Mucosa of gallbladder (tissue), 1 donor: ENCODE measurements at places on chromosomes 11 and 22. TPM values are rescaled to one million over a fixed set of nuclear protein-coding genes. Genes with fewer than 3 reads are reported as not detected.

GDPD4 gene
- total RNA-seq, result not detected

FAU gene
- 835 TPM for total RNA-seq

OR5P2 gene
- total RNA-seq, result not detected

NECTIN1 gene
- total RNA-seq, result 13.2 TPM

DNA sequence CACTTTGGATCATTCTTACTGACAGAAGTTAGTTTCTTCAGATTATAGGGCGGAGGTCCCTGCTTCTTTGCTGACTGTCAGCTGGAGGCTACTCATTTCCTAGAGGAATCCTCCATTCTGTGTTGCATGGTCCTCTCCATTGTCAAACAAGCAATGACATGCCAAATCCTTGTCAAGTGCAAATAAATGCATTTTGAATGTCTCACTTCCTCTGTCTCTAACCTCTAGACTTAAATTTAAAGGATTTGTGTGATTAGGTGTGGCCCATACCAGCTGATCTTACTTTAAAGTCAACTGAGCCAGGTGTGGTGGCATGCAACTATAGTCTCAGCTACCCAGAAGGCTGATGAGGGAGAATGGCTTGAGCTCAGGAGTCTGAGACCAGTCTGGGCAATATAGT is 458.4 kb upstream of the CCDC179 start:
- DNase-seq, result no peak

DNA sequence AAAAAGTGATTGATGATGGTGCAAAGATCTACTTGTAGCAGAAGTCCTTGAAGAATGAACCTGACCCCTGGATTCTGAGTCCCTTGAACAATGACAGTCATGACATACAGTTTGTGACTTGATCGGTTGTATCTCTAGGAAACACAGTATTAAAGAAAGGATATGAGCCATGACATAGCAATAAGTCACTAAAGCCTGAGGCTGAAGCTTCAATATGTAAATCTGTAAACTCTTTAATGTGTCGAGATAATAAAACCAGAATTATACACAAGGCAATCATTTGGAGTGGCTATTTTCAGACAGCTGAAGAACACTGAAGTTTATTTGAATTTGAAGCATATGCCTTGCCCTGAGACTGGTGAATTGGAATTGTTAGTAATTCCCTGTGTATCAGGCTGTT is 911.5 kb upstream of the RAG2 start:
- no peak for DNase-seq

- DNase-seq, result peak; percentile 15
Observed at GRCh38 chr22:34111210-34111824, 191.0 kb upstream of the LARGE1 start.

DNA sequence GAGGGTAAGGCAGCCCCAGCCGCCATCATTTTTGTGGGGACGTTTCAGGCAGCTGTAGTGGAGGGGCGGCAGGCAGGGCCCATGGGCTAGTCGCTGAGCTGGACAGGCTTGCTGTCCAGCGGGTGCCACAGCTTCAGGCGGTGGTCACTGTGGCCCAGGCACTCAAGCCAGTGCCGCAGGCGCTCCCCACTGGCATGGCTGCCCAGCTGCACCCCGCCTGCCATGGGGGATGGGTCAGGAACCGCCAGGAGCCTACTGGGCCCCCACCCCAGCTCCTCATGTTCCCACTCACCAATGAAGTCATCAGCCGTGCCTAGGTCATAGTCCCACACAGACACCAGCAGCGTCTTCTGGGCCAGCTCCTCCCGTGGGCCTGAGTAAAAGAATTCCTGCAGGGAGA is 6.0 kb downstream of the NDUFV1 start:
- no peak for DNase-seq

GRCh38 chr22:46251266-46251665 is 1.2 kb upstream of the CDPF1 start:
- DNase-seq, result no peak

DNA sequence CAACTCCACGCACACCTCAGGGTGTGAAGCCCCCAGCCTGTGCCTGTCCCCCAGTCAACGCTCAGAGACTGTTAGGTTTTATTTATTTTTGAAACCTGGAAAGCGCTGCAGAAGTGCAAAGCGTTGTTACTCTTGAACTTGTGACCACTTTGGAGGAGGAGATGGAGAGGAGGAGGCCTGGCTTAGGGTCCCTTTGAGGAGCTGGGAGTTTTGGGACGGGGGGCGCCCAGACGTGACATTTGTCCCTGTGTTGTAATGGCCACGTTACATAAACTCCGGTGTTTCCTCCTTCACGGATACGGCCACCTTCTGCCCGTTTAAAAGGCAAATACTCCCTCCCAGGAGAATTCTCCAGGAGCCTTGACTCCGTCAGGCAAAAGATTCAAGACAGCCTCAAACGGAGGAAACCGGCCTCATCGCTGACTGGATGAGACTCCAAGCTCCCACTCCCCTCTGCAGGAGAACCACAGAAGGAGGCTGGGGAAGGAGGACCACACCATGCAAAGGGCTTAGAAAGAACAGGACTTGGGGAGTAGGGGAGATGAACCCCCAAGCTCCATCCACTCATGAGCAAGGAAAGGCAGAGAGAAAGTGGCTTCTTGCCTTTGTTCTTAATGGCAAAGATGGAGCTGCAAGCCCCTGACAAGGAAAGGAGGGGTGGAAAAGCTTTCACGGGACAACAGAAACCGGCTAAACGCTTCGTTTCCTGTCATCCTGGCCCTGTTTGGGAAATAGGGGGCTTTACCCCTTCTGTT is 630 bp downstream of the PIK3IP1 start:
- DNase-seq, result no peak

DNA sequence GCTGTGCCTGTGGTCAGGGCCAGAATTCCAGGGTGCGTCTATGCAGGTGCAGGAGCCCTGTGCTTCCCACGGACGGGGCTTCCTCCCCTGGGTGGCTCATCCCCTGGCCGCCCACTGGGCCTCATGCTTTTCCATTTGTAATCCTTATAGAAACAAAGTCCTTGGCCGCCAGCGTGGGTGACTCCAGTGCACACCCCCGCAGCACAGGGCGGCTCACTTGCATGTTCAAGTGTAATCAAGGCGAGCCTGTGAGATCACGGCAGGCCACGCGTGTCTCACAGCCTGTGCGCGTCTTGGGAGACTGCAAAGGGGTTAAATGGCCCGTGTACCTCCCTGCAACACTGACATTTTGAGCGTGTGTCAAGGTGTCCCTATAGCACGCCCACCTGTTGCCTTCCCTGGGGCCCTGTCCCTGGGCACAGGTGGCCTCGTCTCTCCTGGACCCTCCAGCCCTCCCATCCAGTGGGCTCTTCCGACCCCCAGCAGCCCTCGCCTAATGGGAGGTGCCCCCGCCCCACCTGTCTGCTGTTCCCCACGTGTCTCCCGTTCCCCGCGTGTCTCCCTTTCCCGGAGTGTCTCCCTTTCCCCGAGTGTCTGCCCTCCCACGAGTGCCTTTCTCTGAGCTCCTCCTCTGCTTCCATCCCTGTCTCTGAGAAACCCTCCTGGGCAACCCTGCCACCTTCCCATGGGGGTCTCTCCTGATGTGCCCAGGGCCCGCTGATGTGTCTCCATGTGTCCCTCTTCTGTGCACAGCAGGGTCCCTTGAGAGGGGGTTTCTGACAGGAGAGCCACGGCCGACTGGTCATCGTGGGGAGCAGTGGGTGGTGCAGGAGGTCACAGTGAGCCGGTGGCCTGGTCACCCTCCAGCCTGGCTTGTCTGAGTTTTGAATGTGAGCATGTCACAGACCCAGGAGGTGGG is 1215.3 kb downstream of the BRD1 start:
- DNase-seq, result no peak

DNA sequence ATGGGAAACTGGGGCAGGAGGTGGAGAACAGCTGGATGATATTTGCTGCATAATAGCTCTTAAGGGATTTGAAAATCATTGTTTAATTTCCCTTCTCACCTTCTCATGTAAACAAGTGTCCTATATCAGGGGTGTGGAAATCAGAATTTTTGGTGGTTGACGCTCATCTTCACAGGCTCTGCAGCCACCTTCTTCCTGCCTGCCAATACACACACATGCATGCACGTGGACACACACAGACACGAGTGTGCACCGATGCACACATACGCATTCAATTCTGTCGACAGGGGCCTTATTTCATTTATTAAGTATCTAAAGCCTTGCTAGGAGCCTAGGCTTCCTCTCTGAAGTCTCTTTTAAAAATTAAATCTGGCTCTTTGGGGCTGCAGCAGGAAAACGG is 349.4 kb upstream of the NCAM1 start:
- DNase-seq, result no peak

DNA sequence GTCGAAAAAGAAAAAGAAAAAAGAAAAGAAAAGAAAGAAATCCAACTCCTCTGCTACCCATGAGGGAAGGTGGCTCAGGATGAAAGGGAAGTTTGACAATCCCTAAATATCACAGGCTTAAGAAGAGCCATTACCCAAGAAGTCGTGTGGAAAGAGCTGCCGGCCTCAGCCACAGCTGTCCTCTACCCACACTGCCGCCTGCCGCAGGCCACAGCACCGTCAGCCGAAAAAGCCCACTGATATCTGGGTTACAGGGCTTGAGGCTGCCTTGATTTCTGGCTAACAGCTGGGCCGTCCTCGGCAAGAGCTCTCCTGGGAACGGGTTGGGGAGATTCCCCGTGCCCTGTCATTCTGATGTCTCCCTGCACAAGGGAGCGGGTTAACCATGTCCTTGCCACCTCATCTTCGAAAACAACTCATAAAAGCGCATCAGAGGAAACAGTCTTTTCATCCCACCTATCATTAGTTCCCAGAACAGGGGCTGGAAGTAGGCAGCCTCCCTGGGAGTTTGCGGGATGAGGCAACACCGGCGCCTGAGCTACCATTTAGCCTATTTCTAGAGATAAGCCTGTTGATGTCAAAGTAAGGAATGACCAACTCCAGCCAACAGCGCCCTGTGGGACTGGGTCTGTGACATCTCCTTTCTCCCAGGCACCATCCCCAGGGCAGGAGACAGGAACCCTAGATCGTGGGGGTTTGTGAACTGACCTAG is 21.8 kb upstream of the SNX32 start:
- DNase-seq, result no peak

DNA sequence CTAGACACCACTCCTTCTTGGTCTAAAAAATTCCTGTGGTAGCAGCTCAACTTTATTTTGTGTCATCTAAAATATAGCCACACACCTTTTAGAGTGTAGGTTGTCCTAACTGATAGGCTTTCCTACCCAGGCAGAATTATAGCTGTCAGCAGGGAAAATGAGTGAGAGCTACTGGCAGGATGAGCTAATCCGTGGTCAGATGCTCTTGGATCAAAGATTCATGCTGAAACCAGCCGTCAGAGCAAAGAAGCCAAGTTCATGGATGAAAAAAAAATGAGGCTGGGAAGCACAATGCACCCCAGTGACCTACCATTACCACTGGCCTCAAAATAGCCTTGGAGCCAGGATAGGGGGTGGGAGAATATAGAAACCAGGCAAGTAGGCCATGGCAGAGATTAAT is 113.1 kb upstream of the BLID start:
- DNase-seq, result no peak

DNA sequence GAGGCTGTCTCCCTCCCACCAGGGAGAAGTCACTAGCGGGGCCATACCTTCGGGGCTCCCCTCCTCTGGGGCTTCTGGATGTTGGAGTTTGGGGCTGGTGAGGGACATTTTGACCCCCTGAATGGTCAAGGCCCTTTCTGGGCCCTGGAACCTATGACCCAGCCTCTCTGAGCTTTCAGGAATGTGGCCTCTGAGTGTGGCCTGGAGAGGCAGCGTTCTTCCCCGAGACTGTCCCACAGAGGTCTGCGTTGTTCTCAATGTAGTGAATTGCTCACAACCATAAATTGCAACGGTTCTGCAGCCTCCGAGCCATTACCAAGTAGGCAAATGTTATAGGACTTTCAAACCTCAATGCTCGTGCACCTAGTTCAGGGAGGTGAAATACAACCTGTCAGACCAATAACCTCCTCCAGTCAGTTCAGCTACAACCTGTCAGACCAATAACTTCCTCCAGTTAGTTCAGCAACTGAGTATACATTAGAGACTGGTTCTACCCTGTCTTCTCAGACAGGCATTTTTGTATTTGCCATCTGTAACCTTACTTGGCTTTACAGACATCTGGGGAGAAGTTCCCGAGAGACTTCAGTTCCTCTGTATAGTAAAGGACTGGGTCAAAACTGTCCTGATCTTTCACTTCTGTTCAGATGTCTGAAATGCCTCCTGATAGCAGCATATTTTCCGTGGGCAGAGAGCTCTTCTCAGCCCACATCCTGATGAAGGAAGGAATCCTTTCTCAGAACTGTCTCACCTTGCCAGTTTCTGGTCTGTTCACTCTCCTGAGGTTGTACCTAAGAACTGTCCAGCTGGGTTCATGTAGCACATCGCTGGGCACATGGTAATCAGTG is 34.2 kb downstream of the MICAL2 start:
- DNase-seq, result no peak

DNA sequence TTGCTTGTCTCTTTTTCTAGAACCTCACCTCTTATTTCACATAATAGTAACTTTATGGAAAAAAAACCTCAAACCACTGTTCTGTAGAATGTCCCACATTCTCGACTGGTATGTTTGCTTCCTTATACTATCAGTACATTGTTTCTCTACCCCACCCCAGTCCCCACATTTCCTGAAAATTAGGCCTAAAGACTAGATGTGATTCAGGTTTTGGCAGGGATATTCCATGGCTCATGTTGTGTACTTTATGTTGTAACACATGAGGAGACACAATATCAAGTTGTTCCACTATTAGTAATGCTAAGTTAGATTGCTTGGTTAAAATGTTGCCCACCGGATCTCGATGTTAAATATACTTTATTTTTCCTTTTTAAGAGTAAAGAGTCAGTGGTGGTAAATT is 34.7 kb downstream of the DDIAS start:
- DNase-seq, result no peak

GRCh38 chr11:68269414-68270081 is 2.2 kb downstream of the C11orf24 start:
- no peak for DNase-seq

DNA sequence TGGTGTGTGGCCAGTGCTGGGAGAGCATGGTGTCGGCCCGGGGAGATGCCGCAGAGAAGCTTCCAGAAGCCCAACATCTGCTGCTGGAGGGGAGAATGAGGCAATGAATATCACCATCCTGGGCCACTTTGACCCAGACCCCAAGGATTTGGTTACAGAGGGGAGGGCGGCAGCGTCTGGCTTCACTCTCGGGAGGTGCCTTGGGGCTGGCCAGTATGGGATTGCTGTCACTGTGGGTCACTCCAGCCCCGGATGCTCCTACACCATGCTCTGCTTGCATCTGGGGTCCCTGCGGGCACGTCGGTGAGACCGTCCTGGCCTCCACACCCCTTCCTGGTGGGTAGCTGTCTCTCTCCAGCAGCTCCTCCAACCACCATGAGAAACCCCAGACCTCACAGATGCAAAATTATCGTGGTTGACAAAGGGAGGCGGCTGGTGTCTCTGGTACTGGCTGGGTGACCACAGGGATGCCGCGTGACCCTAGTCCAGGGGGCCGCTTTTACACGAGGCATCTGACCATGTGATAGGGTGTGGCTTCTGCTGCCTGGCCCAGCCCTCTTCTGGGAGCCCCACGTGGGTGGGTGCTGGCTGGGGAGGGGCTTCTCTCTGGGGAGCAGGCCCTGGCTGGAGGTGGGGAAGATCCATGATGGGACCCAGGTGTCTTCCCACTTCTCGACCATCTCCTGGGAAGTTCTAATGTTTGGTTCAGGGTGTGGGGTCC is 5.7 kb downstream of the KCNQ1 start:
- no peak for DNase-seq
